ENCODE measurements at places on chromosomes 12 and 14. TPM values are rescaled to one million over a fixed set of nuclear protein-coding genes. Genes with fewer than 3 reads are reported as not detected.

Gene HOXC11
- not detected for total RNA-seq

Gene TAS2R50
- 0.55 TPM for total RNA-seq

GRCh38 chr14:76778546-76779215, 17.4 kb downstream of the VASH1 start:
- no peak for DNase-seq

- DNase-seq: no peak
Measured at GRCh38 chr14:74735125-74735524, 22.2 kb downstream of the FCF1 start.

- DNase-seq: no peak
Measured at GRCh38 chr12:56993346-56993745, 13.0 kb downstream of the ZBTB39 start.

DNA sequence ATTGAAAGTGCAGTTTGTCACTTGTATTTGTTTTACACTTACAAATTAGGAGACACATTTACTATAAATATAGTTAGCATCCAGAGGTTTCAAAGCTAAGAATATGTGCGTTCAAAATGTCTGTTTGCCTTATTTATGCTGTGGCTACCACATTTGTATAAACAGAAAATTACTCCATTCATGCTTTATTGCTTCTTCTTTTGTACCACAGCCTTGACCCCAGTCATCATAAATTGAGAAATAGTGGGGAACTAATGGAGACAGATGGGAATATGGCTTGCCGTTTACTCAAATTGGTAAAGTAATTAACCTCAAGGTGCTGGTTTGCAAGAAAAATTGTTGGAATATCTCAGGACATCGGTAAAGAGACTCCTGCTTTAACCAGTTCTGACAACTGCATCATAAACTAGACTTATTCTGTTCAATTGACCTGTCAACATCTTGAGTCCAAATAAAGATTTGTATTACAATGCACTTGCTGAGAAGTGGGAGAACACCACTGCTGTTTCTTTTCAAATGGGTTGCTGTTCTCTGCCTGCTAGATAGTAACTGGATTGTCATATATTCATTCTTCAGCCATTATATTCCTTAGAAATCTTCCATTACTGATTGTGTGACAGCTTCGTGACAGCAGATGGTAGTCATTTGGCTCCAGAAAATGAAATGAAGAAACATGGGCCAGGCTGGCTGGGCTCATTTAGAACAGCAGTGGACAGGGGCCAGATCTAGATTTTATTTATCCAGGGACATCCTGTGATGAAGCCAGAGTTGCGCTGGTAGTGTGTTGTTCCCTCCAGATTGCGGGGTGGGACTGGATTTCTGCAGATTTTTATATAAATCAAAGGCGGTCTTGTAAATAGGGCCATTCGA, 354.4 kb downstream of the EGLN3 start:
- no peak for DNase-seq

Gene MYH6
- 3.4 TPM for total RNA-seq

Gene PRORP
- 22.2 TPM for total RNA-seq

GRCh38 chr12:88844426-88844825, 264.2 kb upstream of the KITLG start:
- no peak for DNase-seq

GRCh38 chr12:47307680-47308399, 228.1 kb upstream of the AMIGO2 start:
- no peak for DNase-seq

GRCh38 chr14:20415782-20416206, 2.5 kb upstream of the TEP1 start:
- no peak for DNase-seq

GRCh38 chr14:24241829-24242443, 487 bp downstream of the TINF2 start:
- DNase-seq: peak; percentile 97

GRCh38 chr12:112664569-112664968, 127.0 kb upstream of the RPH3A start:
- DNase-seq: no peak

- no peak for DNase-seq
Measured at GRCh38 chr12:1011091-1011490, 20.1 kb downstream of the ERC1 start.

DNA sequence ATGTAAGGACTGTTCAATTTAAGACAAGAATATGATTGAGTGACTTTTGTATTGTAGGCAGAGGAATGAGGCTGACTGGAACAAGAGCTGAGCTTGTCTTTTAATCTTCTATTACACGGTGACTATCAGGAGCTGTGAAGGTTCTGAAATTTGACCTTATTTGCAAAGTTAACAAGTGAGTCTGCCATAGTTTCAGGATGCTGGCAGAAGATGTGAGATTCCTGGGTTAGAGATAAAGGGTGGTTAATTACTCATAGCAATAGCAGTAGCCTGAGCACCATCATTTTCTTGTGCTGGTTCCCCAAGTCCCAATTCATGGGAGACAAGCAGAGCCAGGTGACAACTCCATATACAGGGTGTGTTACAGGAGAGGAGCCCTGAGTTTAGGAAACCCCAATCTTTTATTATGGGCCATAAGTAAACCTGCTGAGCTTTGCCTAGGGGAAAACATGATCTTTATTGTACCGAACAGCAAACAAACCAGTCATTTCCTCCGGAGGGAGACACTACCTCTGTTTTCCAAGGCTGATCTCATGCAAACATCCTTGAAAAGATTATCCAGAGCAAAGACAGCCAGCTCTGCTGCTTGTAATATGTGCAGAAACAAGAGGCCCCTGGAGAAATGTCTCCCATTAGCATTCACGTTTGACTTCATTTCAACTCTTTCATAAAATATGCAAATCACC, 51.7 kb upstream of the DDX11 start:
- DNase-seq: no peak

Gene TMEM52B
- total RNA-seq: 2.3 TPM

DNA sequence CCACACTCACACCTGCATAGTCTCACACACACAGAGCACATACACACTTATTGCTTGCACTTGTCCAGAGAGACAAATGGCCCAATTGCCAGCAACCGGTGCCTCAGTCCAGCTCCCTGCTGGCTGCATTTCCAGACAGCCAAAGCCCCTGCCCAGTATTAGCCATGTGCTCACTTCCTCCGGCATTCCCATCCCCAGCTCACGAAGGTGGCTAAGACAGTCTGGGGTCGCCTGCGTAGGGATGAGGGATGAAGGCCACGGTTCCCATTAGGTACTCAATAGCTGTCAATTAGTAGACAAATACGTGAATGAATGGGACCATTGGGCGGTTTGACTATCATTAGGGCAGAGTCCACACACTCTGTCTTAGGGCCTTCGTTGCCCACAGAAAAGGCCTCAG, 146.8 kb upstream of the EGLN3 start:
- no peak for DNase-seq

- DNase-seq: no peak
Measured at GRCh38 chr12:7351177-7351576, 47.3 kb downstream of the ACSM4 start.

DNA sequence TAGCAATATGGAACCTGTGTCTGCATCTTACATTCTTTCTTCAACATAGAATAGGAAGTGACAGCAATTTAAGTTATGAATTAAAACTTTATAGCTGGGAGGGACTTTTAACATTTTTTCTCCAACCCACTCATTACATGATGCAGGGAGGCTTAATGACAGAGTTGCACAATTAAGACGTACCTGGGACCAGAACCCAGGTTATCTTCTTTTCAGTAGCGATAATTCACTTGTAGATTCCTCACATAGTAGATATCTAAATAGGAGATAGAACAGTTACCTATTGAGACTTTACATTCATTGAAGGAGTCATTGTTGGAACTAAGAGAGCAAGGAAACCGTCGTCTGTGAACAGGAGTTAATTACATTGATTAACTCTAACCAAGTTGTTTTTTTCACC, 5.1 kb downstream of the SRGAP1 start:
- no peak for DNase-seq

GRCh38 chr12:85834378-85834777, 1.8 kb downstream of the RASSF9 start:
- DNase-seq: no peak

DNA sequence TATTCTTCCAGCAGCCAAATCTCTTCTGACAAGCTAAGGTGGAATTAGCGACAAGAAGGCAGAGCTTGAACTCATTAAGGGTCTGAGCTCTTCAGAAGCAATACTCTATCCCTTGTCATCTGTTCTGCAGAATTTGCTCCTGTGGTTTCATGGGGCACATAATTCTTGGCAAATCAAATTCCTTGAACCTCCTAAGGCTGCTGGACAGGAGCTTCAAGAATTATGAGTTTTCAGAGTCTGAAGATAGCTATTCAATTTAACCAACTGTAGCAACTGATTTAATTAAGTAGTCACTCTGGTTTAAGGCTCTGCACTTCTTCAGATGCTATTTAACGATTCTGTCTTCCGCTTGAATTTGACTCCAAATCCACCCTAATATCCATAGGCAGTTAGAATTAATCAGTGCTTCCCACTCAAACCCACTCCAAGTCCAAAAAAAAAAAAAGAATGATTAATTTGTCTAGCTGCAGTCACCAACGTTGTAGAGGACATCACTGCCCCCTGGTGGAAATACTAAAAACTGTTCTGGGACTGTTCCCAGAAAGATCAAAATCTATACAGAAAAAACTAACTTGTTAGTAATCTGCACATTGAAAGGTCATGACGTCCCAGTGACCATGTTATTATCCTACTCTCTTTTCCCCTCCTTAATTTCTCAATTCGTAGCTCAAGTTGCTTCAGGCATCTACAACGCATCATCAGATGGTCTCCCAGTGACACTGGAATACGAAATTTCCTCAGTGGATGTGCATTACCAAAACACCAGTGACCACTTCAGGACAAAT, 169.9 kb downstream of the KIF21A start:
- no peak for DNase-seq

- DNase-seq: no peak
Measured at GRCh38 chr14:33668066-33668465, 282.8 kb downstream of the EGLN3 start.

DNA sequence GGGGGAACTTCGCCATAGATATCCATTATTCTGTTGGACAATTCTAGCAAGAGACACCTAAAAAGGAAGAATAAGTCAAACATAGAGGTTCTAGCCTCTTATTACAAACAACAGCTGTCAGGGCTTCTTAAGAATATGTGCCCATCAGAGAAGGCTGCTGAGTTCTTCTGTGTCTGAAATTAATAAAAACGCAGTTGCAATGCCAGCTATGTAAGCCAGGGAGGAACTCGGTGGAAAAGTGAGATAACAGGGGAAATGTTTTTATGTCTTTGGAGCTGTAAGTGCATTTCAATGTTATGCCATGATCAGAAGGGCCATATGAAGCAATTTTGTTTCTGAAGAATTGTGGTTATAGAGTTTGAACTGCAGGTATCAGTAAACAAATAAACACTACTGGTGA, 95.0 kb downstream of the SYT1 start:
- no peak for DNase-seq

DNA sequence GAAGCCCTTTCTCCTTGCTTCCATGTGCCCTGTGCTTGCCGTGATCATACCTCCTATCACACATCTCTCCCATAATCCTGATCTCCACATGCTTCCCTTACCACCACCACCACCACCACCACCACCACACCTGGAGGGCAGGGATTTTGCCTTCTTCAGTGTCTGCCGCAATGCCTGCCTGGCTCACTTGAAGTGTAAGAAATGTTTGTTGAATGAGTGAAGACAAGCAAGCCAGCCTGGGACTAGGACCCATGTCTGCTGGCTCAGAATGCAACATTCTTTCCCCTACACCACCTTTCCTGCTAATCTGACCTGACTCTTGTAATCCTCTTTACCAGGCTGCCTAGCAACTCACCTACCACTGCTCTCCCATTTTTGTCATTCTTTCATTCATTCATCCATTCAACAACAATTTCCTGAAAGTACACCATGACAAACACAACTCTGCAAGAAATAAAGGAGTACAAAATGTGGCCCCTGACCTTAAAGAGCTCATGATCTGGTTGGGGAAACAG, 3.5 kb upstream of the NID2 start:
- no peak for DNase-seq

GRCh38 chr12:107518868-107519267, 166.7 kb upstream of the PWP1 start:
- DNase-seq: no peak

- DNase-seq: no peak
Measured at GRCh38 chr14:51283402-51284085, 43.5 kb downstream of the TMX1 start.

Gene PTPRO
- 10.6 TPM for total RNA-seq

DNA sequence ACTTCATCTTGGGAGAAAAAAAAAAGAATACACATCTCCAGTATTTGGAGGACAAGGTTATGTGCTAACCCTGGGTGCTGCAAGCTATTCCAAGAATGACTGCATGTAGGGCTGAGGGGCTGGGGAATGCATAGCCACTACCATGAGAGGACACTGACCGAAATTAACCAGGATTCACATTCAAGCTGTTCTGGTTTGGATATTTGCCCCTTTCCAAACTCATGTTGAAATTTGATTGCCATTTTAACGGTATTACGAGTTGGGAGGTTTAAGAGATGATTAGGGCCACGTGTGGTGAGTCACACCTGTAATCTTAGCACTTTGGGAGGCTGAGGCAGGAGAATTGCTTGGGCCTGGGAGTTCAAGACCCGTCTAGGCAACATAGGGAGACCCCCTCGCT, 18.5 kb upstream of the MARK3 start:
- no peak for DNase-seq

DNA sequence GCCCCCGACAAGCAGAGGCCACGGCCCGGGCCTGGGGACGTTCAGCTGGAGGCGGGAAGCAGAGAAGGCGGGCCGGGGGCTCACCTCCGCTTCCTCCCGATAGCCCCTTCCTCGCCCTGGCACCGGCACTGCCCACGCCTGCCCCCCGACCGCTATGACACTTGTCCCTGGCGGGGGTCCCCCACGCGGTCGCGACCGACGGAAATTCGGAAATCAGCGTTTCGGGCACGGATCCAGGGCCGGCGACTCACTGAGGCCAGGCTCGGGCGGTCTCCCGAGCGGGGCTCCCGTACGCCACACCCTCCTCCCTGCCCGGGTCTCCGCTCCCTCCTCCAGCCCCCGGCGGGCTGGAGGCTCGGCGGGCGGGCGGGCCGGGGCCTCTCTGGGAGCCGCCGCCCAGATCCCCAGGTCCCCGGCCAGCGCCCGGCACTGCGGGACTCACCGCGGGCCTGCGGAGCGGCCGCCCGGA, 581 bp downstream of the PITPNM2 start:
- DNase-seq: peak; percentile 78

Gene FAR2
- 13.3 TPM for total RNA-seq

GRCh38 chr14:59004012-59004411, 184.5 kb upstream of the DAAM1 start:
- no peak for DNase-seq

- DNase-seq: no peak
Measured at GRCh38 chr12:49980501-49981349, 8.0 kb downstream of the AQP6 start.

Gene C14orf180
- 0.14 TPM for total RNA-seq

All from upper lobe of right lung (tissue), 1 donor.